ENCODE measurements at places on chromosomes 7 and 10. TPM values are rescaled to one million over a fixed set of nuclear protein-coding genes. Genes with fewer than 3 reads are reported as not detected.

POMZP3 gene
- 9.4 TPM for total RNA-seq

PTPN20 gene
- total RNA-seq = not detected

PNLIPRP2 gene
- total RNA-seq = not detected

ADIRF gene
- total RNA-seq = not detected

PTTG1IP2 gene
- total RNA-seq = not detected

Measured in neural crest cell (in vitro differentiated cells).